ENCODE measurements at places on chromosomes 7 and 10. TPM values are rescaled to one million over a fixed set of nuclear protein-coding genes. Genes with fewer than 3 reads are reported as not detected.

PRSS37 gene
- total RNA-seq = not detected

WASHC2C gene
- total RNA-seq = 51.3 TPM

HACD1 gene
- total RNA-seq = 14.6 TPM

LRRTM3 gene
- total RNA-seq = 2.3 TPM

GRCh38 chr7:112162784-112163506, 43.3 kb downstream of the DOCK4 start:
- H3K27ac ChIP-seq = peak overlapping the region; percentile 1
- no peaks in the 10 kb centered on the region for H3K36me3 ChIP-seq
- H3K27me3 ChIP-seq = no peaks in the 10 kb centered on the region
- peaks cover 42% of the 10 kb centered on the region for H3K4me1 ChIP-seq
- H3K4me3 ChIP-seq = peak overlapping the region; percentile 67

DNA sequence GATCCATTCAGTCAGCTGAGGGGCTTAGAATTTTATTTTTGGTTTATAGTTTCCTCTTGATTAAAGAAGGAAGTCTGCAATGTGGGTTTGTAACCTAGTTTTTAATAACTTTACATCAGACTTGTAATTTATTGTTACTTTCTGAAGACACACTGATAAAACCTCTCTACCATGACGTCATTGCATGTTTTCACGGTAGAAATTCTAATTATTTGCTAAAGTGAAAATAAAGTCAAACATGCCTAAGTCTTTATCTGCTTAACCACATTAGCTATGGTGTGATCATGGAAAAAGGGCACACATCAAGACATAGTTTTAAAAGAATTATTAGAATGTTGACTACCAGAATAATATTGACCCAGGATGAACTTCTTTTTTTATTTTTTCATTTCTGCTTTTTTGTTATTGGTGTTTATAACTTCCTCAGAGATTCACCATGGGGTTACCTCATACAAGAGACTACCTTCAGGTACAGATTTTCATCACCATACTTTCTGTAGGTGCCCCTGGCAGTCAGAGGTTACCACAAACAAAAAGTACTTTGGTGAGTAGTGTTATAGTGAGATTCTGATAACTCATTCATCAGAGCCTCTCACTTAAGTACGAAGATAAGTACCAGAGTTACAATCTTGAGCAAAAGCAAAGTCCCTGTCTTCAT, 7.0 kb upstream of the PANK1 start:
- no peaks in the 10 kb centered on the region for H3K27me3 ChIP-seq
- H3K36me3 ChIP-seq = no peaks in the 10 kb centered on the region
- no peaks in the 10 kb centered on the region for H3K4me1 ChIP-seq
- DNase-seq = no peak
- H3K27ac ChIP-seq = no peak overlapping the region
